ENCODE measurements at places on chromosomes 2 and 18. TPM values are rescaled to one million over a fixed set of nuclear protein-coding genes. Genes with fewer than 3 reads are reported as not detected.

Gene MRPL44
- total RNA-seq = 27.6 TPM

Gene TIMM21
- 22.8 TPM for total RNA-seq

GRCh38 chr18:3411327-3411726, 38.6 kb upstream of the TGIF1 start:
- H3K27me3 ChIP-seq = no peaks in the 10 kb centered on the region
- H3K27ac ChIP-seq = no peak overlapping the region
- no peaks in the 10 kb centered on the region for H3K4me1 ChIP-seq
- no peak overlapping the region for H3K4me3 ChIP-seq

Gene FLACC1
- 1.1 TPM for total RNA-seq

Gene LHCGR
- not detected for total RNA-seq

- no peak overlapping the region for H3K27ac ChIP-seq
- no peak overlapping the region for H3K4me3 ChIP-seq
- no peaks in the 10 kb centered on the region for H3K27me3 ChIP-seq
- no peak for DNase-seq
- H3K36me3 ChIP-seq = no peaks in the 10 kb centered on the region
- H3K4me1 ChIP-seq = peaks cover 11% of the 10 kb centered on the region
These were observed 214.7 kb downstream of the KLHL29 start for GRCh38 chr2:23599667-23600066.
